ENCODE measurements at places on chromosomes 7 and 10. TPM values are rescaled to one million over a fixed set of nuclear protein-coding genes. Genes with fewer than 3 reads are reported as not detected.
A peak's percentile ranks its signal among the peaks of the same experiment; 100 is the strongest.

Gene FRMD4A
- total RNA-seq: 25.5 TPM

Gene LRRC4
- 0.82 TPM for total RNA-seq

Gene CYP2W1
- not detected for total RNA-seq

Gene FAS
- 22.7 TPM for total RNA-seq

Gene POLR2J2
- total RNA-seq: 3.0 TPM

Gene CTAGE15
- total RNA-seq: 0.55 TPM

Gene RBM28
- total RNA-seq: 12.1 TPM

Gene ZMIZ1
- 49.3 TPM for total RNA-seq

Gene MACC1
- total RNA-seq: not detected

Gene ETV1
- 6.6 TPM for total RNA-seq

Gene CRPPA
- total RNA-seq: 3.9 TPM

Gene DGKB
- total RNA-seq: 8.2 TPM

Gene CPXM2
- 94.5 TPM for total RNA-seq

Gene SEMA4G
- 2.2 TPM for total RNA-seq

Gene KIAA1217
- 23.0 TPM for total RNA-seq

Gene TMEM213
- total RNA-seq: not detected

Gene FXYD4
- total RNA-seq: not detected

- no peak for DNase-seq
- no peaks in the 10 kb centered on the region for H3K4me1 ChIP-seq
- no peak overlapping the region for H3K27ac ChIP-seq
These were observed 3.5 kb upstream of the DAGLB start for GRCh38 chr7:6451224-6451705.

GRCh38 chr7:158546626-158547025 is 41.0 kb downstream of the PTPRN2 start:
- H3K4me3 ChIP-seq: no peak overlapping the region
- no peaks in the 10 kb centered on the region for H3K27me3 ChIP-seq
- no peaks in the 10 kb centered on the region for H3K36me3 ChIP-seq
- no peak for DNase-seq
- H3K27ac ChIP-seq: no peak overlapping the region

- no peaks in the 10 kb centered on the region for H3K36me3 ChIP-seq
- no peak overlapping the region for H3K4me3 ChIP-seq
- no peak for DNase-seq
These were observed 15.6 kb upstream of the SLC25A13 start for GRCh38 chr7:96337519-96337918.

GRCh38 chr10:59708816-59709394 is 745 bp downstream of the SLC16A9 start:
- no peaks in the 10 kb centered on the region for H3K27me3 ChIP-seq
- H3K4me1 ChIP-seq: peaks cover 18% of the 10 kb centered on the region
- peak overlapping the region; percentile 66 for H3K4me3 ChIP-seq
- DNase-seq: peak; percentile 58

DNA sequence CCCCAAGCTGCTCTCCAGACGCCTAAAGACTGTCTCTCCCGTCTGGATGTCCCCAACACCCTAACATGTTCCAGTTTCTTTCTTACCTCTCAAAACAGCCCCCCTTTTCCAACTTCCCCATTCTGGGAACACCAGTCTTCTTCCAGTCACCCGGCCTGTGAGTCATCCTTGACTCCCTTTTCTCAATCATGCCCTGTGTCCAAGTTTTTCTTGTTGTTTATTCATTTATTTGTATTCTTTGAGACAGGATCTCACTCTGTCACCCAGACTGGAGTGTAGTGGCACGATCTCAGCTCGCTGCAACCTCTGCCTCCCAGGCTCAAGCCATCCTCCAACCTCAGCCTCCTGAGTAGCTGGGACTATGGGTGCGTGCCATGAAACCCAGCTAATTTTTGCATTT is 15.6 kb downstream of the SNX10 start:
- H3K4me1 ChIP-seq: no peaks in the 10 kb centered on the region
- H3K27ac ChIP-seq: no peak overlapping the region
- no peaks in the 10 kb centered on the region for H3K36me3 ChIP-seq
- no peaks in the 10 kb centered on the region for H3K27me3 ChIP-seq

- H3K4me3 ChIP-seq: no peak overlapping the region
- H3K27ac ChIP-seq: no peak overlapping the region
These were observed 73.2 kb upstream of the PAX2 start for GRCh38 chr10:100672199-100672598.

- H3K27ac ChIP-seq: no peak overlapping the region
- DNase-seq: no peak
- no peaks in the 10 kb centered on the region for H3K36me3 ChIP-seq
- H3K4me1 ChIP-seq: no peaks in the 10 kb centered on the region
- no peak overlapping the region for H3K4me3 ChIP-seq
These were observed 369.9 kb upstream of the NRP1 start for GRCh38 chr10:33704214-33704830.

DNA sequence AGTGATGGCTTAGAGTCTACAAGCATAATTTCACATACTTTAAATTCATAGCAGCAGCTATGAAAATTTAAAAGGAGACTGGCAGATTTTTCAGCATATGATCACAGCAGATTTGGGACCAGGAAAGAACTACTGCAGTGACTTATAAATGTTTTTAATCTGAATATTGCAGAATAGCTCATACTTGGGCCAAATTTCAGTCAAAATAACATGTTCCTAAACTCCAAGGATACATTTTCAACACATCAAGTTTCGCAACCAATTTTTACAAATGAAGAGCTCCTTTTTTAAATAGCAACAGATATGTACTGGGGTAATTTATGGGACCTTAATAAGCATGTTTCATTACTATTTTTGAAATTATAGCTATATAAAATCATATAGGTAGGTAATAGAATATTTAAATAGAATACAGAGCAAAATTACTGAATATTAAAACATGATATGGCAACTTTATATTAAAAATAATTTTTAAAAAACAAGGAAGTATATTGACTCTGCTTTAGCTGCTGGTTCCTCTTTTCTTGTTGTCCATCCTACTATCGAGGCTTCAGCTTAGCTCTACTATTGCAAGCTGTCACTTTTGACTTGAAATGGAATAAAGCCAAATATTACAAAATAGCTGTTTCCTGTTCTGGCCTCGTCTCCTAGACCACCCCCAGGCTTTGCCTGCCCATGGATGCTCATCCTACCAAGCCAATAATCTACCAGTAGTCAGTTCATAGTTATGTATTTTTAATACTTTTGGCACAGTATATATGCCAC is 123.1 kb downstream of the NRBF2 start:
- H3K4me1 ChIP-seq: peaks cover 72% of the 10 kb centered on the region
- no peak for DNase-seq
- H3K27ac ChIP-seq: peak overlapping the region; percentile 23
- H3K4me3 ChIP-seq: no peak overlapping the region

- peaks cover 22% of the 10 kb centered on the region for H3K4me1 ChIP-seq
- no peak for DNase-seq
- H3K27me3 ChIP-seq: no peaks in the 10 kb centered on the region
- no peak overlapping the region for H3K4me3 ChIP-seq
- peak overlapping the region; percentile 44 for H3K27ac ChIP-seq
These were observed 37.3 kb downstream of the EGFR start for GRCh38 chr7:55056068-55056467.

GRCh38 chr10:72887043-72887442 is 6.5 kb upstream of the OIT3 start:
- no peak for DNase-seq
- H3K4me1 ChIP-seq: no peaks in the 10 kb centered on the region
- no peak overlapping the region for H3K4me3 ChIP-seq
- peaks cover 4% of the 10 kb centered on the region for H3K36me3 ChIP-seq

DNA sequence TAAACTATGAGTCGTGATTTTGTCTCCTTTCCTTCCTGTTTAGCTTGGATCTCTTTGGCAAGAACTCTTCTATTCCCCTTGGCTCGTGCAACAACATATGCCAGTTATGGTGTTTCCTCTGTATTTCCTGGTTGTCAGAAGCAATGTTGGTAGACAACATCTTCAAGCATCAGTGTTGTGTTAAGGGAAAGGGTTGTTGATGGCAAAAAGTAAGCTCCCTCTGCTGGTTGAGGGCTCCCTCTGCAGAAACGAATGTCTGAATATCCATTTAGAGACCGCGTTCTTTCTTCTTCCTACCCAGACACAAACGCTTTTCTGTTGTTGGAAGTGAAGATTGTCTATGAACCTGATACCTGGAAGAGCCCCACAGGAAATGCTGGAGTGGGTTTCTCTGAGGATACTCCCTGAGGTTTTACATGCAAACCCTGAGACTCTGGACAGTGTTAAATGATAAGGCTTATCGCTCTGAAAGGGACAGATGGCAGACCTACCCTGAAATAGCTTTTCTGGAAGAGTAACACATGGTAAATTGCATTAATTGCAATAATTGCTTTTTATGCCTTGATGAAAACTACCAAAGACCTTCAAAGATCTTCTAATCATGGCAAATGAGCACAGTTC is 23.5 kb upstream of the C1QL3 start:
- no peak overlapping the region for H3K27ac ChIP-seq
- no peaks in the 10 kb centered on the region for H3K36me3 ChIP-seq
- H3K27me3 ChIP-seq: no peaks in the 10 kb centered on the region
- no peak for DNase-seq
- H3K4me3 ChIP-seq: no peak overlapping the region

DNA sequence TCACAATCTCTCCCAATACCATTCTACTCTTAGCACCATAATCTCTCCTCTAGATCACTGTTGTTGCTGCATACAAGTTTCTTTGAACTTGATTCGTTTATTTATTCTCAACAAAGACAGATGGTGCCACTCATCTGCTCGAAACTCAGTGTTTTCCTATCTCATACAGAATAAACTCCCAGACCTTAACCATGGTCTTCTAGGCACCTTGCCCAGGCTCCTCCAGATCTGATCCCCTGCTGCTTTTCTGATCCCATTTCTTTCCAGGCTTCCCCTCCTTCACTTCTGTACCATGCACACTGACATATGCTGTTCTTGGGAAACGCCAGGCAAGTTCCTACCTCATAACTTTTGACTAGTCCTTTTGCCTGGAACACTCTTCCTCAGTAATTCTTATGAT is 645.7 kb downstream of the DNAJB9 start:
- DNase-seq: no peak
- no peaks in the 10 kb centered on the region for H3K36me3 ChIP-seq
- H3K27me3 ChIP-seq: no peaks in the 10 kb centered on the region
- H3K4me3 ChIP-seq: no peak overlapping the region
- no peak overlapping the region for H3K27ac ChIP-seq

DNA sequence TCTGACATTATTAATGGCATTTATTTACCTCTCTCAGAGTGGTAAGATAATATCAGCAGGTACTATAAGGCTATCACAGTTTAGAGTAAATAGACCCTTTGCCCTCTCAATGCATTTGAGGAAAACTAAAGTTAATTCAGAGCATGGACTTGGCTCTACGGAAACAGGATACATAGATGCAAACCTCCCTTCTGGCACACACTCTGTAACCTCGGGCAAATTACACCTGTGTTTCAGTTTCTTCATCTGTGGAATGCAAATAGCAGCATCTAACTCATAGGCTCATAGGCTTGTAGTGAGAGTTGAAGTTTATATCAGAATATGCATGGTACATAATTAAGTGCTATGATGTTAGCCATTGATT is 5.6 kb downstream of the RAPGEF5 start:
- no peak overlapping the region for H3K4me3 ChIP-seq
- peaks cover 3% of the 10 kb centered on the region for H3K4me1 ChIP-seq
- H3K27ac ChIP-seq: no peak overlapping the region
- H3K27me3 ChIP-seq: peaks cover 5% of the 10 kb centered on the region
- DNase-seq: no peak
- H3K36me3 ChIP-seq: no peaks in the 10 kb centered on the region

- no peak overlapping the region for H3K4me3 ChIP-seq
- H3K4me1 ChIP-seq: peaks cover 12% of the 10 kb centered on the region
- no peaks in the 10 kb centered on the region for H3K27me3 ChIP-seq
- no peak for DNase-seq
- H3K27ac ChIP-seq: no peak overlapping the region
These were observed 28.6 kb downstream of the MRPL32 start for GRCh38 chr7:42960762-42961161.

- H3K27ac ChIP-seq: no peak overlapping the region
- no peaks in the 10 kb centered on the region for H3K27me3 ChIP-seq
- no peak for DNase-seq
- no peak overlapping the region for H3K4me3 ChIP-seq
- no peaks in the 10 kb centered on the region for H3K36me3 ChIP-seq
- H3K4me1 ChIP-seq: no peaks in the 10 kb centered on the region
These were observed 90.3 kb downstream of the MYL10 start for GRCh38 chr7:101538596-101539459.

- no peaks in the 10 kb centered on the region for H3K36me3 ChIP-seq
- H3K4me3 ChIP-seq: no peak overlapping the region
- no peaks in the 10 kb centered on the region for H3K27me3 ChIP-seq
- no peak overlapping the region for H3K27ac ChIP-seq
- no peaks in the 10 kb centered on the region for H3K4me1 ChIP-seq
These were observed 12.2 kb downstream of the PDE1C start for GRCh38 chr7:32058002-32058401.

DNA sequence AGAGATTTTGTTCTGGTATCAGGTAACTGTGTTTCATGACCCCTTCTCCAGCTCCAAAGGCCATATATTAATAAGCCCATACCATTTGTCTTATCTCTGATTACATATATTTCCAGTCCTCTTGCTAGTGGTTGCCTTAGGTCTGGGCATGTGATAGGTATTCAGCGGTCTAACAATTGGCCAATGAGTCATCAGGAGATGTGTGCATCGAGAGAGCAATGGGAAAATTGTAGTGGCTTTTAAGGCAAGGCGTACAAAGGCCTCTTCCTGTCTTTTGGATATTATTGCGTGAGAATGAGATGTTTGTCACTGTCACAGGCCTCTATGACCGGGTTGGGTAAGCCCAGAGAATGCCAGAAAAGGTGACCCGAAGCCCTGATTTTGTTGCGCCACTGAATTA is 38.6 kb upstream of the SFRP5 start:
- no peaks in the 10 kb centered on the region for H3K4me1 ChIP-seq
- DNase-seq: no peak
- H3K27ac ChIP-seq: no peak overlapping the region
- no peaks in the 10 kb centered on the region for H3K27me3 ChIP-seq
- H3K36me3 ChIP-seq: no peaks in the 10 kb centered on the region

DNA sequence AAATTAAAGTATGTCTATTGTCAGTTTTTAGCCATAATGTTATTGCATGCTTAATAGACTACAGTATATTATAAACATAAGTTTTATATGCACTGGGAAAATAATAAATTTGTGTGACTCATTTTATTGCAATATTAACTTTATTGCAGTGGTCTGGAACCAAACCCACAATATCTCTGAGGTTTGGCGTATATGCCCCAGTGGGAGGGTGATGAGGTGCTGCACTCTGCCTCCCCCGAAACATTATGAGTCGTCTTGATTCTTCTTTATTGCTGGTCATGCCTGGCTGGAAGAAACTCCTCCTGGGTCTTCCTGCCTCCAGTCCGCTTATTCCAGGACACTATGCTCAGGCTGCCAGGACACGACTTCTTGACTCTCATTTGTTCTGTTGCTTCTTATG is 88.4 kb downstream of the MTPN start:
- DNase-seq: no peak
- no peaks in the 10 kb centered on the region for H3K36me3 ChIP-seq
- H3K27me3 ChIP-seq: no peaks in the 10 kb centered on the region
- H3K4me3 ChIP-seq: no peak overlapping the region
- H3K4me1 ChIP-seq: peaks cover 8% of the 10 kb centered on the region
- H3K27ac ChIP-seq: peak overlapping the region; percentile 30

- no peaks in the 10 kb centered on the region for H3K27me3 ChIP-seq
- no peak overlapping the region for H3K27ac ChIP-seq
- no peaks in the 10 kb centered on the region for H3K36me3 ChIP-seq
- H3K4me3 ChIP-seq: no peak overlapping the region
These were observed 425.2 kb upstream of the VSTM2A start for GRCh38 chr7:54116956-54117355.

- no peak overlapping the region for H3K27ac ChIP-seq
- DNase-seq: no peak
- H3K36me3 ChIP-seq: no peaks in the 10 kb centered on the region
These were observed 44.4 kb upstream of the AKR1C2 start for GRCh38 chr10:5047912-5048628.
